ENCODE measurements at places on chromosomes 5 and 9. TPM values are rescaled to one million over a fixed set of nuclear protein-coding genes. Genes with fewer than 3 reads are reported as not detected.

- no peaks in the 10 kb centered on the region for H3K27me3 ChIP-seq
- H3K4me1 ChIP-seq = peaks cover 3% of the 10 kb centered on the region
- peak; percentile 6 for DNase-seq
- H3K36me3 ChIP-seq = no peaks in the 10 kb centered on the region
- no peak overlapping the region for H3K27ac ChIP-seq
- no peak overlapping the region for H3K4me3 ChIP-seq
Observed at GRCh38 chr9:92637326-92637725, 32.6 kb downstream of the IPPK start.

- H3K4me1 ChIP-seq = peaks cover 3% of the 10 kb centered on the region
- no peaks in the 10 kb centered on the region for H3K27me3 ChIP-seq
- no peak for DNase-seq
- H3K27ac ChIP-seq = no peak overlapping the region
- H3K36me3 ChIP-seq = no peaks in the 10 kb centered on the region
Observed at GRCh38 chr5:157842185-157842584, 16.8 kb downstream of the CLINT1 start.

- DNase-seq = no peak
- H3K27ac ChIP-seq = no peak overlapping the region
- H3K27me3 ChIP-seq = no peaks in the 10 kb centered on the region
- H3K4me1 ChIP-seq = no peaks in the 10 kb centered on the region
Observed at GRCh38 chr9:69249337-69249736, 75.3 kb downstream of the TJP2 start.

DRD1 gene
- polyA plus RNA-seq = 0.42 TPM

PCDHA4 gene
- 0.18 TPM for polyA plus RNA-seq

TMC1 gene
- polyA plus RNA-seq = 0.48 TPM

MARCOL gene
- polyA plus RNA-seq = not detected
